ENCODE measurements at places on chromosomes 1 and 21.

DNA sequence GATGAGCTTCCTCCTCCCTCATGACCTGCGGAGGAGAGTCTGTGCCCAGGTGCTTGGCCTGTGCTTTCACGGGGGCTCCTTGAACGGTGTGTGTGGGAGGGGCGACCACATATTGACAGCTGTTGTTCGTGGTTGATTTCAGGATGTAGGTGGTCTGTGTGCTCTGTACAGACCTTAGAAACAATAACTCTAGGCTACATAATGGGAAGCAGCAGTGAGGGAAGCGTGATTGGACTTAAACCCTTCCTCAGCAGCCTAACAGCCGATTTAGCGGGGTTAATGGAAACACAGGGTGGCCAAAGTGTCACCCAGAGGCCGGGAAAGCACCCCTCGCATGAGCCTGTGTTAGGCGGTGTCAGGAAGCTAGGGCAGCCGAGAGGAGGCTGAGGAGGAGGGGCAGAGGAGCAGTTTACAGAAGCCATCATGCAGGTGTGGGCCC is 56.0 kb downstream of the TBCE start:
- no peak for DNase-seq

- DNase-seq, result no peak
These were observed 267.7 kb downstream of the PRDM2 start for GRCh38 chr1:13967707-13968106.

DNA sequence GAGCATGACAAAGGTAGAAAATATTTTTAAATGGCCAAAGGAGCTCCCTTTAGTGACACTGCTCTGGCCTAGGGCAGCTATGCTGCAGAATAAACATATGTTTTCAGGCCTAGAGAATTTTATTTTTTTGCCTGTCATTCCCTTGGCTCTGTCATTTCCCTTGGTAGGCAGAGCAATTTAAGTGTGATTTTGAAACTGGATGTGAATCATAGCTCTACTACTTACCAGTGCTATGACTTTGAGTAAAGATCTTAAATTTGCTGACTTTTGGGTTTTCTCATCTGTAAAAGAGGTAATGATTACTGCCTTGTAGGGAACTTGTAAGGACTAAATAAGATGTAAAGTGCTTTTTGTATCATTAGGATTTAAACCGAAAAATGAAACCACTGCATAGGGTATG is 189.0 kb upstream of the ZRANB2 start:
- no peak for DNase-seq

DNA sequence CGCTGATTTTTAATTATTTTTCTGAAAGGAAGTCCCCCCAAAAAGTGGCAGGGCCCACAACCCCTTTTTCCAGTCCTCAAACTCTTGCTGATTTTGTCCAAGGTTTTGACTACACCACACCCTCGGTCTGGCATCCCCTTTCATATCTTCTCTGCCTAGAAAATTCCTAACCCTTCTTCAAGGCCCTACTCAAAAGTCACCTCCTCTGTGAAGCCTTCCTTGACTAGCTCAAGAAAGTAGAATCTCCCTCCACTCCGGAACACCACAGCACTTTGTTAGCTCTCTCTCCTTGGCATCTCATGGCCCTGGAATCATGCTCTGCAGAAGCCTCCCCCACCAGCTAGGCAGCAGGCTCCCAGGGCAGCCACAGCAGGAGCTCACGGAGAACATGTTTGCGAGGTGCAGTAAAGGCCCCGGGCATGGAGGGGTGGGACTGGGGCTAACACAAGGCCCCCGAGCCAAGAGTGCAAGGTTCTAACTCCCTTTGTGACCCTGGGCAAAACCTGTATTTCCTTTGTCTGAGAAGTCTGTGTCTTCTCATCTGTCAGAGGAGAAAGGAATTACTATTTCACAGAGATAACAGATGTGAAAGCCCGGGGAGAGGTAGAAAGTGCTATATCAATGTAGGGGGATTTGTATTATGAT is 17.7 kb upstream of the S100A7 start:
- no peak for DNase-seq

- DNase-seq, result no peak
These were observed 487.8 kb downstream of the PCP4 start for GRCh38 chr21:40355076-40355475.

DNA sequence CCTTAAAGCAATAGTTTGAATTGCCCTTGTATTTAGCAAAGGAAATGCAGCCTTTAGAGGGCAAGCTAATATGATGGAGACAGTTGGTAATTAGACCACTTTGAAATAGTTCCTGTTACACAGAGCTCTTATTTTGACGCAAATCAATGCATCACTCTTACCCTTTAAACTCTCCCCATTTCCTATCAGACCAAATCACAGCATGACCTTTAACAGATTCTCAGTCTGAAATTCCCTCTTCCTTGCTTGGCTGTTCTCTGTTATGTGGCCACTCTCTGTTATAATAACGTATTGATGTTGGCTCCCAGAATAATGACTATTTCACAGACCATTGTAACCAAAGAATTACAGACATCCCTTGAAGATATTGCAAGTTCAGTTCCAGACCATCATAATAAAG is 66.9 kb upstream of the NGF start:
- DNase-seq, result no peak

DNA sequence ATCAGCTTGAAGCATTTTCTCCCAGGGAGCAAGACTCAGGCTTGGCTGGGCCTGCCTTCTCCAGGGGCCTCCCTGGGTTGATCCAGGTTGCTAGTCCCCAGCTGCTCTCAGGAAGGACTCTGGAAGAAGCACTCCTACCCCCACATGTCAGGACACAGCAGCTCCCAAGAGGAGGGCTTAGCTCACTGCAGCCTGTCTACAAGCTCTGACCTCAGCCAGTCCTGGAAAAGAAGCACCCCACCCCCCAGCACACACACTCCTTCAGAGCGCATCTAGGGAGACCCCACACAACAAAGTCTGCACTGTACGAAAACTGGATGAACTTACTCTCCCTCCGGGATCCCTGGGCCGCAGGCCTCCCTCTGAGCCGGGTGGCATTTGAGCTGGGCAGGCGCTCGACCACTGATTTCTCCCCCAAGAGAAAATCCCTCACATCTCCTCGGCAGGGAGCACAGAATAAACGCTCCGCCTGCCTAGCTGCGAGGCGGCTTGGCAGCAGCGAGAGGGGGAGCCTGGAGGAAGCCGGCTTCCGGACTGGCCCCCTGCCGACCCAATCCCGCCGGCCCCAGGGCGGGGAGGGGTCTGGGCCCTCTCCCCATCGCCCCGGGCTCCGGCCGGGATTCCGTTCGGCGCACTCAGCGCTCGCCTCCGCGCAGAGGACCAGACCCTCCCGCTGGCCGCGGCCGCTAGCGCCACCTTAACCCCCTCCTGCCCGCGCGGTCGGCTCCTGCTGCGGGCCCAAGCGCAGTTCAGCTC is at the start of gene KCNA2:
TSS of gene KCNA2 (minus strand) at position 458 of the 756 bp plus-strand sequence. CDS start 1,576 bp downstream, outside the sequence.
- peak; percentile 5 for DNase-seq

DNA sequence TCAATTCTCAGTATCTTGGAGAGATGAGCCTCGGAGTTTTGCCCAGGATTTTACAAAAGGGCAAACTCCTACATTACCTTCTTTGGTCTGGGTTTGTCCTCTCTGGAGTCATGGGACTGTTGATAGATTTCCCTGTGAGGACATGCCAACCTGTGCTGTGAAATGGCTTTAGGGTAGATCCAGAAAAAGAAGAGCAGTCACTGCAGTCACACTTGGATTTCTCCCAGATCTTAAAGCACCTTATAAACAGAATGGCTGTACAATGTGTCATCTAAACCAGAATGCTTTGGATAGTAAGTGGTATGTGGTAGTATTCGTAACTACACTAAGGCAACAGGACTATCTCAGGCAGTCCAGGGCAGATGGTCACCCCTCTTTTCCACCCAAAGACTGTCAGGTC is 1.9 kb upstream of the CSRP1 start:
- DNase-seq, result peak; percentile 86

GRCh38 chr1:203517426-203518110 is 23.6 kb downstream of the OPTC start:
- DNase-seq, result no peak

DNA sequence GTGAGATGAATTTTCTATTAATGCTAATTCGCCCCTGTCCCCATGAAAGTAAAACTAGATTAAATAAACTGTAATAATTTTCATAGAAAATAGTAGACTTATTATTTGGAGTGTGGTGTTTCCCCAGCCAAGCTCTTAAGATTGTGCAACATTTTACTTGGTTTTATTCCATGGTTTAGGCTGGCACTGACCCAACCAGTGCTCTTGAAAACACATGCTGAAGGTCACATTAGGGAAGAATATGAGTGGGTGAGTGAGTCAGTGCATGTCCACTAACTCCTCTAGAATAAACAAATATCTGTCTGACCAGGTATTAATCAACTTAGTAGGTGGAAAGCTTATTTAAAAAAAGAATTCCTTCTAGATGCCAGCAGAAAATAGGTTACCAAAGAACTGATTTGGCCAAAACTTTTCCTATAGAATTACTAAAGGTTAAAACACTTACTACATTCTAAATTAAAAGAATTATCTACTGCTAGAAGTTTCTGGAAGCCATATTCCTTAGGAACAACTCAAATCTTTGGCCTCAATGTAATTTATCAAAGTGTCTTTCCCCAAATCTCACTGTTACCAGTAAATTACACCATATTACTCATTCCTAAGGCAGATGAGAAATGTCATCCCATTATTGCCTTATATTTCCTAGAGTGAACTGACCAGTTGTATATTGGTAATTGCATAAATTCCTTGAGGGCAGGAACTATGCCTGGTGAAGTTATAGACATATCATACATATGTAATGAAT is 89.7 kb upstream of the RGS1 start:
- peak; percentile 90 for DNase-seq

DNA sequence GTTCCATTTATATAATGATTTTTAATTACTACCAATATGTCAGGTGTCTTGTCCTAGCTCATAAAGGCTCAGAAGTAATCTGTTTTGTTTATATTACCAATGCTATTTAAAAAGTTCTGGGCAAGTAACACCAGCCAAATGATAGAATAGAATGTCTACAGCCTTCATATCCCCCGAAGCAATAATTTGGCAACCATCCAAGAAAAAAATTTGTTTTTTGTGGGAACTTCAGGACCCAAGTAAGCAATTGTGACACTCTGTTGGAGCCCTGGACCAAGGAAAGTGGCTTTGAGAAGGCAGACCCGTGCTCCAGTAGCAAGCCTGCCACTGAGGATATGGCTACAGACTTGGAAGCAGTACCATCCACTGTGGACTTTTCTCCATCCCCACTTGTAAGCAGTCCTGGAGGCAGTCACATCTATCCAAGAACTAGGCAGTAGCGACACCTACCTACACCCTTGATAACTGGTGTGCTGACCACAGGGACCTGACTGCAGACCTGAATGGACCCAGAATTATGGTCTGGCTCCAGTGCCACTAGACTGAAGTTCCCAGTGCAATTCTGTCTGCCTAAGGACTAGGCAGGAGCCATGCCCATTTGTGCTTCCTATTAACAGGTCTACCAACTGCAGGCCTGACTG is 870.7 kb upstream of the ADGRL2 start:
- DNase-seq, result peak; percentile 13

DNA sequence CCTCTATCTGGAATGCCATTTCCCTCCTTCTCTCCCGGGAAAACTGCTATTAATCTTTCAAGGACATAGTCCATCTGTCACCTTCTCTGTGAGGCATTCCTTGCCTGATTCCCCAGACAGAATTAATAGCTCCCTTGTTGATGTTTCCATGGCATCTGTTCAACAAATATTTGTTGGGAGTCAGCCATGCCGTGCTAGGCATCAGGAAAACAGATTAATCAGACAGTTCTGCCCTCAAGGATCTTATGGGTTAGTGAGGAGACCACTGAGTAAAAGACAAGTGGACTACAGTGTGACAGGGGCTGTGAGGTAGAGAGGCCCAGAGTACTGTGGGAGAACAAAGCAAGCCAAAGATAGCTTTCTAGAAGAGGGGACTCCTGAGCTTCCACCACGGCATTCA is 11.4 kb upstream of the MAGOH start:
- no peak for DNase-seq

GRCh38 chr1:180053594-180054567 is 99.3 kb downstream of the CEP350 start:
- DNase-seq, result no peak

DNA sequence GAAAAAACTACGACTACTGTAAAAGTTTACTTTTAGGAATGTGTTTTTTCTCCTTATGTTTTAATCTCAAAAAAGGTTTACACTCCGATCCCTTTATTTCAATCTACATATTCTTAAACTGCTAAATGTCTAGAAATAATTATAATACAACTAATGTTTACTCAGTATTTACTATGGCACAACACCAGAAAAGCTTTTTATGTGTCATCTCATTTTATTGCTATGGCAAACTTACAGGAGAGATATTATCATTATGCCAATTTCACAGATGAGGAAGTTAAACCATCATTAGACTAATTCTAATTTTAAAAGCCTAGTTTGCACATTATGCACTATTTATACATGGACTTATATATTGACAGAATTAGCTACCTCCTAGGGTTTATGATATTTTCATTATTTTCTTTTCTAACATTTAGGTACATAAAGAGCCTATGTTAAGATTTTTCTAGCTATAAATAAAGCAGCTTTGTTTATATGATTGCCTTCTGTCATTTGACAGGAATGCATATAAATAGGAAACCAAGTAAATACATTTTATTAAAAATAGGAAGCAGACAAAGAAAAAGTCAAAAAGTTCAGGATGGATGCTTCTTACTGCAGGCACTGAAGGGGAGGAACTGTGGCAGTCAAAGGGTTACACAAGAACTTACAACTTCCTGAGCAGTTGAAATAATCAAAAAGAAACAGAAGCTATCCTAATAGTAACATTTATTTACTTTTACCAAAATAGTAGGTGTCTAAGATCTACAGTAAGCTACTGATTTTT is 442.4 kb downstream of the LTN1 start:
- DNase-seq, result peak; percentile 40

DNA sequence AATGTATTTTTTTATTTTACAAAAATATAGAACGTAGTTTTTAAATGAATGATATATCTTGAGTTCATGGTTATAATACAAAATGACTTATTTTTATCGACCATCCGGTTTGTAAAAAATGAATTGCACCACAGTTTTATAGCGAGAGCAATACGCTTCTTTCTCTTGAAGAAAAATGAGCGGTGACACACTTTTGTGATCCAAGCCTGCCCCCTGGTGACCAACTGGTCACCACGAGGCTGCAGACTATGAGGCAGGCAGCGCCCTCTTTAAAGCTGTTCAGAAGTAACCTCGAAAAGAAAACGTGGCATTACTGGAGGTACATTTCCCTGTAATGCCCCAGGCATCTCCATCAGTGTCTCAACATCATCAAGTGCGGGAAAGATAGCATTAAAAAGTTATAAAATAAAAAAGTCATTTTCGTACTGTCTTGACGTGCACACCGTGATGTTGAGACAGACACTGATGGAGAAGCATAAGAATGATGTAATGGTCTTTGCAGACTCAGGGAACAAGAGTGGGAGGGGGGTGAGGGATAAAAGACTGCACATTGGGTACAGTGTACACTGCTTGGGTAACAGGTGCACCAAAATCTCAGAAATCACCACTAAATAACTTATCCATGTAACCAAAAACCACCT is 734.2 kb upstream of the ADAMTS5 start:
- peak; percentile 86 for DNase-seq

GRCh38 chr1:29278124-29278523 is 41.8 kb downstream of the PTPRU start:
- no peak for DNase-seq

All from ELR (cell line).